ENCODE measurements at places on chromosomes 12 and 14.

DNA sequence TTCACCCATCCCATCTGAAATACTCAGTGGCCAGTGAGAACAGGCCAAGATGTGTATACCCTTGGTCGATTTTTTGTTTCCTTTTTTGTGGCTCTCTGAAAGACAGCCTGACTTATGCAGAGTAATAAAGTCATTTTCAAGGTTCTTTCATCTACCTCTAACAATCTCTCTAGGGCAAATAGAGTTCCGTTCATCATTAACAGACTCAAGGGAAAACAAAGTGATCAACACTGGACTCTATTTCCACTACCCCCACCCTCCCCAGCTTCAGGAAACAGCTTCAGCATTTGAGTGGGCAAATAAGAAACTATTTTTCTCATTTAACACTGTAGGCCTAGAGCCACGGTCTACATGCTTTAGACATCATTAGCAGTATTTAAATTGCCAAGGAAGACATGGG is 15.9 kb downstream of the PRKAB1 start:
- DNase-seq, result no peak

DNA sequence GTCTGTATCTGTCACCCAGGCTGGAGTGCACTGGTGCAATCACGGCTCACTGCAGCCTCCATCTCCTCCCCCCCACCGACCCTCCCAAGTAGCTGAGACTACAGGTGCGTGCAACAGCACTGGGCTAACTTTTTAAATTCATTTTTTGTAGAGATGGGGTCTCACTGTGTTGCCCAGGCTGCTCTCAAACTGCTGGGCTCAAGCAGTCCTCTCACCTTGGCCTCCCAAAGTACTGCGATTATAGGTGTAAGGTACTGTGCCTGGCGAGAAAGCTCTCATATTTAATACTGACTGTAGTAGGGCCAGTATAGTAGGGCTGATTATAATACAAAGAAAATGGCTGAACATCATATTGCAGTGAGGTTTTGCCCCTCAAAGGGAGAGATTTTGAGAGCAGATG is 2.4 kb downstream of the RIC8B start:
- DNase-seq, result no peak

GRCh38 chr14:83300476-83301064 is 1766.9 kb upstream of the SEL1L start:
- peak; percentile 55 for DNase-seq

DNA sequence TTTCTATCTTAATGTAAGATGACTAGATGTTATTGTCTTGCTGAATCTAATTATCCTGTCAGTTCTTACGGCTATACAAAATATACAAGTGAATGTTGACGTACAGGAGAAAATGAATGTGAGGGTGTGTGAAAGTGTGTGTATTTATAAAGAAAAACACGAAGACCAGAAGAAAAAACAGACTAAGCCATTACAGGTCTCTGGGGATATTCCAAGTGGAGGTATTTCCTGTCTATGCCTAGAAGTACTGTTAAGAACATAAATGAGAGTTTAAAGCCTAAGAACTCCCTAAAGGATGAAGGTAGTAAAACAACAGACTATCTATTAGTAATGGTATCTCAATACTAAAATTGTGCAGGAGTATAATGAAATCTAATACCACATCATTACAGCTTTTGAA is 7.6 kb downstream of the MDM1 start:
- DNase-seq, result no peak

GRCh38 chr14:77554207-77554606 is 55.6 kb upstream of the ISM2 start:
- no peak for DNase-seq

Measured in iris pigment epithelial cell (primary cell).